ACHN (cell line): ENCODE measurements at places on chromosomes 2 and 18.

DNA sequence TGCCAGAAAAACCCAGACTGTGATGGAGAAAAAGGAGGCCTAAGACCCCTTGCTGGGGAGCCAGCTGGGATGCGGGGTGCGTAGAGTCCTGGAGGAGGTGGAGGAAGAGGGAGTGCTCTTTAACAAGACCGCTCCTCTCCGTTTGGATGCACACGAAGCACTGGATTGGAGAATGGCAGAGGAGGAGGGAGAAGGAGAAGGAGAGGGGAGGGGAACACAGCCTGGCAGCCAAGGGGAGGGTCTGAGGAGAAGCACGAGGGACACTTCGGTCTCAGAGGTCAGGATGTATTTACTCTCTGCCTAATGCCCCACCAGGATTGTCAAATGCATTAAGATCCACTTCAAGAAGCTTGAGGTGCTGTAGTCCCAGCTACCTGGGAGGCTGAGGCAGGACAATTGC, 42.0 kb upstream of the SLC35G4 start:
- no peak for DNase-seq

GRCh38 chr2:227906991-227907390, 35.6 kb downstream of the DAW1 start:
- DNase-seq: no peak

- no peak for DNase-seq
These were observed 121.8 kb downstream of the PMAIP1 start for GRCh38 chr18:60021556-60021955.

- no peak for DNase-seq
These were observed 165.3 kb upstream of the TFPI start for GRCh38 chr2:187719510-187719909.

DNA sequence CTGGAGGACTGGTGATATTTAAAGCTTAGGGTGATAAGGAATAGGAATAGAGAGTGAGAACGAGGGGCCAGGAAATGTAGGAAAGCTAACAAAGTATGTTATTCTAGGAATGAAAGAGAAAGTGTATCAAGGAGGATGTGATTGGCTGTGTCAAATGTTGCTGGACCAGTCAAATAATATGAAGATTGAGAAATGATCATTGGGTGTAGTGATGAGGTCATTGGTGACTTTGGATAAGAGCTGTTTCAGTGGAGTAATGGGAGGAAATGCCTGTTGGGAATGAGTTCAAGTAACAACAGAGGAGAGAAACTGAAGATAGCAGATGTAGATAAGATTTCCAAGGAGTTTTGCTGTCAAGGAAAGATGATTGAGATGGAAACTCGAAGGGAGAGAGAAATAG, 74.4 kb downstream of the UBE2E3 start:
- DNase-seq: no peak

DNA sequence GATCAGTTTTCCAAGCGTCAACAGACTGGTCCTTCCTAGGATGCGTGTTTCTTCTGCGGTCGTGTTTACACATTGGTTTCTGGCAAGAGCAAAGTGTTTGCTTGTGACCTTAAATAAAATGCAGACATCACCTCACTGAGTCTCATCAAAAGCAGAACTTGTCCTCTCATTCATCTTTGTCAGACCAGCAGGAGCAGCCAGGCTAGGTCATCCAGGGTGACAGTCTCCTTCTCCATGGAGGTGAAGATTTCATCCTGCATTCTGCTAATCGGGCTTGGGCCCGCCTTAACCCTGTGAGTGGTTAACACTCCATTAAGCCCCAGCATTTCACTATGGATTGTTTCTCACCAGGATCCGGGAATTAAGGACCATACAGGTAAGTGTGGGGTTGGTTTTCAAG, 64.2 kb upstream of the PID1 start:
- DNase-seq: no peak

- no peak for DNase-seq
These were observed 214.1 kb downstream of the HDAC4 start for GRCh38 chr2:239186516-239187357.

GRCh38 chr2:215930505-215931253, 82.7 kb downstream of the MREG start:
- DNase-seq: no peak

- no peak for DNase-seq
These were observed 133.5 kb upstream of the HAAO start for GRCh38 chr2:42925742-42926433.

DNA sequence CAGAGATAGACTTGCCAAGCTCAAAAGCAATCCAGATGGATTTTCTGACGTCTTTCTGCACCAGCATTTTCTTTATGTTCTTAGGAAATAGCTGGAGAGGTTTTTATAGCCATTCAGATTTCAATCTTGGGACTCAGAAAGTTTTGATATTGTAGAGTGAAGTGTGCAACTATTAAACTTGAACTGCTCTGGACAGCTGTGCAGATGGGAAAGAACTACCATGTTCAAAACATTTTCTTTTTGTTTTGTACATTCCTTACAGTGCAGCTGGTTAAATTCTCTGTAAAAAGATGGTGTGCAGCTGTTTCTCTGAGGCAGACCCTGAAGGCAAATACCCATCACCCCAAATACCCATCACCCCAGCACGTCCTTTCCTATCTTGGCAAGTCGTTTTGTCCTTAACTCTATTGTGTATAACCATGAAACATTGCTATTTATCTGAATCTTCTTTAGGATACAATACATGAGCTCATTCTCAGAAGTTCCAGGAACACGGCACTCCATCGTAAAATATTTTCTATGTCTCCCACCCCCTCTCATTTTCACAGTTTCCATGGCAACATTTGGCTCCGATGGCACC, 38.8 kb downstream of the AQP4 start:
- DNase-seq: no peak

- no peak for DNase-seq
These were observed 200.5 kb upstream of the HDAC4 start for GRCh38 chr2:239601201-239601851.

- DNase-seq: no peak
These were observed 95.5 kb upstream of the TTC27 start for GRCh38 chr2:32532341-32532740.

- DNase-seq: no peak
These were observed 20.6 kb downstream of the MBD2 start for GRCh38 chr18:54203914-54204313.

DNA sequence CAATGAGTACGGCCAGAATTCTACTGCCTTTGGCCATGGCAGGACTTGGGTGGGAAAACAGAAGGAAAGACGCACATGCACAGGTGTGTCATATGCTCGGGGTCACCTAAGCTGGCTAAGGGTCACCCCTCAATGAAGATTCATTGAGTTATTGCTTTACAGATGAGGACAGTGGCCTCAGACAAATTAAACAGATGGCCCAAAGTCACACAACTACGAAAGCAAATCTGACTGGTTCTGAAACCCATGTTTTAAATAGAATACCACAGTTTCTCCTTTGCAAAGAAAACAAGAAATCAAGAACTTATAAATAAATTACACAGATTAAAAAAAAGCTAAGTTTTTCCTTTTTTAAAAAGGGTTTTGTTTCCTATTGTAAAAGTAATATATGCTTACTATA, 70.5 kb downstream of the ID2 start:
- DNase-seq: no peak

DNA sequence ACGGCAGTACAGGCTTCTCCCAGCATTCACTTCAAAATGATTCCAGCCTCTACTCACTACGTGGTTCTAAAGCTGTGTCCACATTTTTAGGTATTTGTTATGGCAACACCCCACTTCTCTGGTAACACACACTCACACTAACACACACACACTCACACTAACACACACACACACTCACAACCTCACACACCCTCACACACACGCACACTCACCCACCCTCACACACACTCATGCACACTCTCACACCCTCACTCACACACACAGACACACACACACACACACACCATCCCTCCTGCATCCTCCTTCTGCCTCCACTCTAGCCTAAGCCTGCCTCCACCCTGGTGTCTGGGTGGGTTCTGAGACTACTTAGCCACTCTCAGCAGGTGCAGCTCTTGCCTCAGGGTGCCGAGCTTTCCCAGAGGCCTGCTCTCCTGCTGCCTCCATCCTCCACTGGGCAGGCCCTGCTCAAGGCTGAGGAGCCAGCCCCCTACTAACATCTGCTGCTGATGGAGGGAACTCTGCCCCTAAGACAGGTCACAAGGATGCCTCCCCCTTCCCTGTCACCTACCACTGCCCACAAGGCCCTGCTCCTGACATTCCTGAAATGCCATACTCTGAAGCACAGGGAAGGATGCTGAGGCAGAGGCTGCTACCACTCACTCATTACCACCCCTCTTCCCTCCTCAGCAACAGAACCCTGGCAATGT, 63.9 kb downstream of the NCAPH start:
- no peak for DNase-seq

- no peak for DNase-seq
These were observed 276.4 kb downstream of the TGIF1 start for GRCh38 chr18:3726238-3726951.

- no peak for DNase-seq
These were observed 128.0 kb upstream of the TACR1 start for GRCh38 chr2:75327334-75327733.

DNA sequence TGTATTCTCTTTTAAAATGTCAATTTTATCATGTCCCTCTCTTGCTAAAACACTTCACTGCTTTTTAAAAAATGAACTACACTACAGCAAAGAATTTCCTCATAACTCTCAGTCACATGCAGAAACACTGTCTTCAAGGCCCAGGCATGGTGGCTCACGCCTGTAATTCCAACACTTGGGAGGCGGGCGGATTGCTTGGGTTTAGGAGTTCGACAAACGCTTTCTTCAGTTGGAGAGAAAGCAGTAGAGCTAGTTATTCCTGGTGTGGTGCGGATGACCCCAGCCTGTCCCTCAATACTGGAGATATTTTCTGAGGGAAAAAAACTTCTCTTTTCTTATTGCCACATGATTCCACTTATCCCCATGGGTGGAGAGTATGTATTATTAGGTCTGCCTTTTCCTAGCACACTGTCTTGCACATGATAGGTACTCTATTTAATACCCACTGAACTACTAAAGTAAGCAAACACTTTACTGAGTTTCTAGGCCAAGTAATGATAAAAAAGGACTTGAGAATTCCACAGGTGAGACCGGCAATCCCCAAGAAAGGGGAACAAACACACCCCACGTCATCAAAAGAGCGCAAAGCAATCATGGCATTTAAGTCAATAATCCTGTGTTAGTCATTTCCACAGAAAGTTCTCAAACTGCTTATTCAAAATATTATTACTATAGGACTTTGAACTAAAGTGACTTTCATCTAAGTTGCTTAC, 77.1 kb downstream of the SPIRE1 start:
- no peak for DNase-seq
